Stimulated activated CD8-positive, alpha-beta memory T cell treated with anti-CD3 and anti-CD28 coated beads, Interleukin-4, amount 100 ng/mL, for 48 hours (primary cell): ENCODE measurements at places on chromosomes 7 and 10.

DNA sequence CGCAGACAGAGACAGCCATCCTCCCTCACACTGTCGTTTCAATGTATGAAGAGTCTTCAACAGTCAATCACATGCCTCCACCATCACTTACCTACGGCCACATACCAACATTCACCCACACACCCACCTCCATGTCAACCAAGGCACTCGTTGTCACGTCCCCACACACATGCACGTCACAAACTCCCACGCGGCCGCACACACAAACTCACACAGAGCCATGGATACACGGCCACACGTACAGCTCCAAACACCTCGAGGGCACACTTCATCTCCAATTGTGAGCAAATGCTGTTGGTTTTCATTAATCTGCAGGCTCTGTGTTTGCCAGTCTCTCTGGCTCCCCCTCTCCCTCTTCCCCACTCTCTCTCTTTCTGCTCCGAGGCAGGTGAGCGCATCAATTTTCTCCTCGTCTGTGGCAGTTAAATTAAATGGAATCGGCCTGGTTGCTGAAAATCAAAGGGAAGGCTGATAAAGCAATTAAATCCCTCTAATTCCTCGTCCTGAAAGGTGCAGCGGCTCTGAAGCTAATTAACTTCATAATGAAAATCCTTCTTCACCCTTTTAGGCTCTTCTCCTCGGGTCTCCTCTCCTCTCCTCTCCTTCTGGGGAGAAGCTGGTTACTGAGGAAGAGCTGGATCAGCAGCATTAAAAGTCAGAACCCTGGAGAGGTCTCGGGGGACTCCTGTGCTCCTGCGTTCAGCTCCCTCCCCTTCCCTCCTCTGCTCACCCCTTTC is 53.8 kb upstream of the SLF2 start:
- no peak for DNase-seq

DNA sequence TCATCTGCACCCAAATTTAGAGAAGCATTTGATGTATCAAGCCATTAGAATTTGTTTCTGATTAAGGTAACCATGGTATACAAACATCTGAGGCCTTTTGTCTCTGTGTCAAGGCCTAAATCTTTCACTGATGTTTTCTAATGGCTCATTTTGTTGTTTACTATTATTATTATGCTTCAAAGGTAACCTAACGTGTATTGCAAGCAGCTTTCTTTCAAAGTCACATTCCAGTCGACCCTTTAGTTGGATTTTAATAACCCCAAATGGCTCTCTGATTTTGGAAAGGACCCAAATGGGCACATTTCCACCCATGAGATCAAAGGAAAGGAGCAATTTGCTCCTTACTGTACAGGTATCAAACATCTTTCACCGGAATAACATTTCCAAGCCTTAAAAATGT is 46.7 kb upstream of the WNT16 start:
- DNase-seq: no peak

DNA sequence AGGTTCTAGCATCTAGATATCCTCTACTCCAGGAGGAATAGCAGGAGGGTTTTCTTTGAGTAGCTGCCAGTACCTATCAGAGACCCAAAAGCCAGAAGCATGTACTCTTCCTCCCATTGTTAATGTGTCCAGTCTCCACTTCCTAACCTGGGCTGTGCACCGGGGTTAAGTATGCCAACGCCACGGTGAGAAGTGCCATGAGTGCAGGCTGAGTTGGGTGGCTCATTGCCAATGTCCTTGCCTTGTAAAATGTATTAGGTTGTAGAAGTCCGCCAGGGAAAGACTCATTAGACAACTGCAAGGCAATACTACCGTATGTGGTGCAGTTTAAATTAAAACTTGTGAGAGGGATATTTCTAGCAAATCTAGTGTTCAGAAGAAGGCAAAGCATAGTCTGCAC is 55.0 kb upstream of the PRR15 start:
- no peak for DNase-seq

GRCh38 chr10:70820976-70821750 is 5.4 kb downstream of the SGPL1 start:
- no peak for DNase-seq

- DNase-seq: no peak
Observed at GRCh38 chr7:87709258-87709657, 81.1 kb downstream of the RUNDC3B start.

- no peak for DNase-seq
Observed at GRCh38 chr10:25105743-25106260, 69.0 kb upstream of the GPR158 start.

GRCh38 chr10:110118891-110119621 is 88.3 kb upstream of the MXI1 start:
- DNase-seq: no peak

DNA sequence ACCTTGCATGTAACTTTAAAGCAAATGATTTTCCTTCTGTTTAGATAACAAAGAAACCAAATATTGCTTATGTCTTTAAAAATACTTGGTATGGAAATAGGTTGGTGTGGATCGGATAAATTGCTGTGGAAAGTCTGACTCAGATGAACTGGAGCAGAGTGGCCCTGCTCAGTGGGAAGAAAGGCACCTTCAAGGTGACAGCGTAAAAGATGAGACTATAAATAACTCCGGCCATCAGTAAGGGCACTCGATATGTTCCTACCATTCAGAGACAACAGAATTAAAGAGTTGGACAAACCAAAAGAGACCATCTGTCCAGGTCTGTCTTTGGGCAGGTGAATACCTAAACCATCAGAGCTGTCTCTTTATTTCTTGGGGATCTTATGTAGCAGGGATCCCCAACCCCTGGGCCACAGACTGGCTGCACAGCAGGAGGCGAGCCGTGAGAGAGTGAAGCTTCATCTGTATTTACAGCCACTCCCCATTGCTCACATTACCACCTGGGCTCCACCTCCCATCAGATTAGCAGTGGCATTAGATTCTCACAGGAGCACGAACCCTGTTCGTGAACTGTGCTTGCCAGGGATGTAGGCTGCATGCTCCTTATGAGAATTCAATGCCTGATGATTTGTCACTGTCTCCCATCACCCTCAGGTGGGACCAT is 357.1 kb downstream of the PRPF18 start:
- DNase-seq: no peak
